ENCODE measurements at places on chromosomes 5 and 9.

DNA sequence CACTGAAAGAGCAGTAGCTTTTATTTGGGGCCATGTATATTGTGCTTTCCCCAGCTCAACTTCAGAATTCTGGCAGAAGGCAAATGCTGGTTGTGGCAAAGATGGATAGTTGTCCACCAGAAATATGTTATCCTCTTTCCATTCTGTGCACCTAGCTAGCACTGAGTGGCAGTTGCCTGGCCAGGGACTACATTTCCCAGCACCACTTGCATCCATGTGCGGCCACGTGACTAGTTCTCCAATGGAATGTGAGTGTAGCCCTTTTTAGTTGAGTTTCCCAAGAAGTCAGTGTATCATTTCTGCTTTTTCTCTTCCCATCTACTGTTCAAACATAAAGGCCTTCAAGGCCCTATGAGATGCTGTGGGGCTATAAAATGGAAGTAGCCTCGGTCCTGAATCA lies 354.0 kb upstream of the CLINT1 start:
- peak; percentile 21 for DNase-seq

DNA sequence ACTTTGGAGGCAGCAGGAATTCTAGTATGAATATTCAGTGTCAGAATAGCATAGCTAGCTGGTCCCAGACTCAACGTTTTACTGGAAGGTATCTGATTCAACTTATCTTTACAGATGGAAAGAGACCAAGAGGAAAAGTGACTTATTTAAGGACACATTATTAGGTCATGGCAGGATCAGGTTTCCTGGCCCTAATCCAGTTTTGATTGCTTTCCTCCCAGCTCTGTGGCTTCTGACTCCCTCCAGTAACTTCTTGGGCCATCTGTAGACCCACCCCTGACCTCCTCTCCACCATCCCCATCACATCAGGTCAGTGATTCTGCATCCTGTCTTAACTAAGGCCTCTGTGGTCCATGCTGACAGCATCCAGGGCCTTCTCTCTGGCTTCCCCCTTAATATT lies 38.4 kb downstream of the SH3TC2 start:
- DNase-seq, result peak; percentile 33

DNA sequence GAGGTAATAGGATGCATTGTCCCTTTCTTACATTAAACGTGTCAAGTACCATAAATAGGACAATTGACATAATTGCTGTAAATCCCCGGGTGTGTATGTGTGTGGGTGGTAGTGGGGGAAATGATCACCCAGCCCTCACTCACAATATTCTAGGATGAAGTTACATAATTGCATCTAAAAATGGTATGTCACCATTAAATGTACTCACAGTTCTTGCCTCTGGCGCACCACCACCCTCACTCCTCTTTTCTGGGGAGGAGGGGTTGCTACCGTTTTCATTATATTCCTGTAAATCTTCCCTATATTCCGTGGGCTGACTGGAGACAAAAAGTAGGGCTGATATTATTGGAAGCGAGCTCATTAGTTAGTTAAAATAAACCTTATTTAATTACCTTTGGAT lies 563.8 kb downstream of the TLR4 start:
- no peak for DNase-seq

- DNase-seq, result peak; percentile 71
These were observed 215.6 kb downstream of the ACTL7B start for GRCh38 chr9:108640230-108640629.

DNA sequence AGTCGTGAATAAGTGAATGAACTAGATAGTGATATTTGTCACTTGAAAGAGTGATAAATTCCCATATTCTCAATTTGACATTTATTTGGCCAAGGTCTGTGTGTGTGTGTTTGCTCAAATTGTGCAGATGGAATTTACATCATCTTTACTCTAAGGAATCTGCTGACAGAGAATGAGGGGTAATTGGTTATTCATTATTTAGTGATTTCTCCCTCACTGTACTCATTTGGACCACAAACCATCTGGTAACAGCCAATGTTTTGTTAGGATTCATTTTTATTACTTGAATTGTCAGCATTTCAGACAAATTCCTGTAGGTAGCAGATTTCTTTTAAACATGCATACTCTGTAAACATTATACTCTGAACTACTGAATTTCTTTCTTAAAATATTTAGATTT lies 15.6 kb downstream of the VCAN start:
- no peak for DNase-seq

- no peak for DNase-seq
These were observed 3.5 kb upstream of the PCDH12 start for GRCh38 chr5:141961466-141961865.

DNA sequence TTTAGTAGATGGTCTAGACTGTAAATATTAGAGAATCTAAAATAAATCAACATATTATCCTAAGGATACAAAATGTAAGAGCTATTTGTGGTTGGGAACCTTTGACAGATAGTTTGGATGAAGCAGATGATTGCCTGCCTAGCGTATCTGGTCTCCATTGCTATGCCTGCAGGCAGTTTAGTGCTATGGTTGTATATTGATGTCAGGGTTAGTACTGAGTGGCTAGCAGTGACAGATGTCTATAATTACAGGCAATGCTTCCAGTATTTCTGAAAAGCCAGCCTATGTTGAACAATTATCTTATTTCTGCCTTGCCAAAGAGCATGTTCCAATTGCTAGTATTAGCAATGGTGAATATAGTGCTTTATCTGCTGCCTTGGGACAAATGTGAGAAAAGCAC lies 151.3 kb upstream of the TLX3 start:
- DNase-seq, result no peak

DNA sequence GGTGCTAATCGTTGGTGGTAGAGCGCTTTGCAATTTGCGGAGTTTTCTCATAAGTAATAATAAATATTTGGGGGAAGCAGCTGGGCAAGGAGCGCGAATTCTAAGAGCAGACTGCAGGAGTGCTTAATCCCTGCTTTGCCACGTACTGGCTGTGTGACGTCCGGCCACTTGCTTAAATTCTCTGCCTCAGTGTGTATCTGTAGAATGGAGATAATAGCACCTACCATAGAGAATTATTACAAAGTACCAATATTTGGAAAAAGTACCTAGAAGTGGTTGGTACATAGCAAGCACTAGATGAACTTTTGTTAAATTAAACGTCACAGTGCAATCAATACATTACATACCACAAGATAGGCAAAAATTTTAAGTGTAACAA lies 598 bp upstream of the TMED7 start:
- DNase-seq, result peak; percentile 74

DNA sequence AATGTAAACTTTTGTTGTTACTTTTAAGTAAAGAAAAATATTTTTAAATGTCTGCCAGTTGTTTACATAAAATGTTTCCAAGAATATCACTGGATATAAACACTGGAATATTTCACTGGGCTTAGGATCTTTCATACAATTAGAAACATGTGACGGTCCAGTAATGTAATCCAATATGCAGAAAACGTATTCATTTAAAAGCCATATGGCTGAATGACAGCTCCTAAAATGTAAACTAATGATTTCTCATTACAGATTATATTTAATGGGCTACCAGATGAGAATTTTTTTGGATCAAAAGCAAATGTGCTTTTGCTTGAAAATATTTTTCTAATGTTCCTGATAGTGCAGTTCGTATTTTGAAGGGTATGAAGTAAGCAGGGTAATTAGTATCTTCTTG lies 124.3 kb downstream of the TTC39B start:
- DNase-seq, result no peak

DNA sequence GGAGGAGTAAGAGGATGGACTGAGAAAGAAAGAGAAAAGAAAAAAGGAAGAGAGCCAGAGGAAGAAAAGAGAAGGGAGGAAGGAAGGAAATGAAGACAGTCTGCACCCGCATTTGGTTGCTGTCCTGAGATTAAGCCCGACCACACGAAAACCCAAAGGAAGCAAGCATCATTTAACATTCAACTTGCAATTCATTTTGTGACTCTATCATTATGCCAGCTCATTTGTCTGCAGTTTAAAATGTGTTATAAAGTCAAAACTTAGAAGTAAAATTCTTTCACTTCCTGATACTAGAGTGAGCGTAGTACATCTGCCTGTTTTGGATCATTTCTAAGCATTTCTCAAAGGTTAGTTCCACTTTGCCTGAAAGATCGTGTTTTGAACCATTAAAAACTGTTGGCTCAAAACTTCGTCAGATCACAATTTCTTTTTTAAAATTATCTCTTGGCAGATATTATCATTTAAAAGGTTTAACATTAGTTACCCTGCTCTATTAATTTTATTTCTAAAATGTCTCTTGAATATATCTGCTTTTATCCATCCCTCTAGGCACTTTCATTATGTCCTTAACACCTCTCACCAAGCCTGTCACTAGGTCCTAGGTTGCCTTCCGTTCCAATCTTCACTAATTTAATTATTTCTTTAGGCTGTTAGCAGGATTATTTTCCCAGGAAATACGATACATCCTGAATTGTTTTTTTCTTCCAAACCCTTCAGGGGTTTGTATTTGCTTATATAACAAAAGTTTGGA lies 240.9 kb downstream of the TLE4 start:
- peak; percentile 18 for DNase-seq

- no peak for DNase-seq
These were observed 715 bp upstream of the OR1J4 start for GRCh38 chr9:122518226-122518625.

- DNase-seq, result no peak
These were observed 8.5 kb downstream of the GGTA1 start for GRCh38 chr9:121491111-121491510.

GRCh38 chr5:23332650-23333251 lies 174.7 kb upstream of the PRDM9 start:
- peak; percentile 20 for DNase-seq

GRCh38 chr5:17272111-17272510 lies 54.7 kb downstream of the BASP1 start:
- no peak for DNase-seq

GRCh38 chr5:178385496-178385890 lies 152.9 kb upstream of the PHYKPL start:
- peak; percentile 10 for DNase-seq

- DNase-seq, result no peak
These were observed 40.3 kb upstream of the HSPA9 start for GRCh38 chr5:138615461-138615860.

- DNase-seq, result no peak
These were observed 11.9 kb downstream of the TMC1 start for GRCh38 chr9:72533322-72533721.

- DNase-seq, result peak; percentile 7
These were observed 54.6 kb downstream of the SUSD1 start for GRCh38 chr9:112120439-112120925.

DNA sequence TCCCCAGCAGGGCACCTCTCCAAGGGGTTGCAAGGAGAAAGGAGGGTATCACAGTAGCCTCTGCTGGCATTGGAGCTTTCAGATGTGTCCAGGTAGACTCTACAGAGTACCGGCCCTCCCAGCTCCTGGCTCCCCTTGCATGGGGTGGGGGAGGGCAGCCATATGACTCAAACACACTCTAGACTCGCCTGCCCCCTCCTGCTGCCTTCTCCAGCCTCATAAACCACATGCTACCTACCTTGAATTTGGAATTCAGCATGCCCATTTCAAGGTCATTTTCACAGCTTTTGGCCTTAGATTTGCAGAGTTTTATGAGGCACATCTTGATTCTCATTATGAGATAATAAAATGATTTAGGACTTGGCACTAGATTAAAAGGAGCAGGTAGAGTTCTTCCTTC lies 32.8 kb upstream of the SMIM32 start:
- no peak for DNase-seq

DNA sequence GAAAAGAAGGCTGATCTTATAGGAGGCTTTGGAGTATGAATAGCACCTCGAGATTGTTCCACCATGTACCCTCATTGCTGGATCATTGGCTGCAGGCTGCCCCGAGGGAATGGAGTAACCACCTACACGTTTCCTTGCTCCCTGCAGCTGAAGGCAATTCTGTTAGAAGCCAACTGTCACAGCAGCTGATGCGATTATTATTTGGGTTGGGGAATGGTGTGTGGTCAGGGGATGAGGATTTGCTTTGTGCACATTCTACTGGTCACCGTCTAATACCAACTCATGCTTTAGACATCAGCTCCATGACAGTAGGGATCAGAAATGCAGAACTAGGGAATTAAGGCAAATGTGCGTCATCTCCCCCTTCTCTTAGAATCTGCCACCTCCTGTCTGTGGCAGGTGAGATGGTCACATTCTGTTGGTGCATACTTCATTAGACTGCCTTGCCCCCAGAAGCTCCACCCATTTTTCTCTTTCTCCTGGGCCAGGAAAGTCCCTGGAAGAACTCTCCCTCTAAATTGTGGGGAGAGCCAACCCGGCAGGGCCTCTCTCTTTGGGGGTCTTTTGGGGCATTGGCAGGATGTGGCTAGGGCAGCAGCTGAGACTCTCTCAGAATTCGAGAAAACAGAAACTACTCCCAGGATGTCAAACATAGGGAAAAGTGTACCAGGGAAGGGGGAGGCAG lies 32.8 kb downstream of the NEUROG1 start:
- no peak for DNase-seq

GRCh38 chr9:2453701-2454100 lies 167.9 kb upstream of the VLDLR start:
- no peak for DNase-seq

DNA sequence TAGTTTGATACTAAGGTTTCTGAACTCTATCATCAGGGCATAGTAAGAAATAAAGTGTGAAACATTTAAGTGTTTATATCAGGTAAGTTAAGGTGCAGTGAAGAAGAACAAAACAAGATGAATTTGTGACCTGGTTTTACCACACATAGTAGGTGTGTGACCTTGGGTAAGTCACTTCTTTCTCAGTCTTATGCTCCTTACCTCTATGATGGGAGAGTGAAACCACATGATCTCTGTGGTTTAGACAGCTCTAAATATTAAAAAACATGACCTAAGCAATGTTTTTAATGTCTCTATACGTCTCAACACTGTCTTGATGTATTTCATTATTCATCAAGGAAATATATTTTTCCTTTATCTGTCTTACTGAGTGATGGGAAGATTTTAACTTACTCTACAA lies 629.6 kb upstream of the DMAC1 start:
- no peak for DNase-seq

- DNase-seq, result peak; percentile 38
These were observed at the start of gene HAND1 for GRCh38 chr5:154478224-154478565. Gene HAND1, minus strand, starts transcription at chr5:154478227. Its CDS starts 219 bp downstream, at chr5:154478008.

DNA sequence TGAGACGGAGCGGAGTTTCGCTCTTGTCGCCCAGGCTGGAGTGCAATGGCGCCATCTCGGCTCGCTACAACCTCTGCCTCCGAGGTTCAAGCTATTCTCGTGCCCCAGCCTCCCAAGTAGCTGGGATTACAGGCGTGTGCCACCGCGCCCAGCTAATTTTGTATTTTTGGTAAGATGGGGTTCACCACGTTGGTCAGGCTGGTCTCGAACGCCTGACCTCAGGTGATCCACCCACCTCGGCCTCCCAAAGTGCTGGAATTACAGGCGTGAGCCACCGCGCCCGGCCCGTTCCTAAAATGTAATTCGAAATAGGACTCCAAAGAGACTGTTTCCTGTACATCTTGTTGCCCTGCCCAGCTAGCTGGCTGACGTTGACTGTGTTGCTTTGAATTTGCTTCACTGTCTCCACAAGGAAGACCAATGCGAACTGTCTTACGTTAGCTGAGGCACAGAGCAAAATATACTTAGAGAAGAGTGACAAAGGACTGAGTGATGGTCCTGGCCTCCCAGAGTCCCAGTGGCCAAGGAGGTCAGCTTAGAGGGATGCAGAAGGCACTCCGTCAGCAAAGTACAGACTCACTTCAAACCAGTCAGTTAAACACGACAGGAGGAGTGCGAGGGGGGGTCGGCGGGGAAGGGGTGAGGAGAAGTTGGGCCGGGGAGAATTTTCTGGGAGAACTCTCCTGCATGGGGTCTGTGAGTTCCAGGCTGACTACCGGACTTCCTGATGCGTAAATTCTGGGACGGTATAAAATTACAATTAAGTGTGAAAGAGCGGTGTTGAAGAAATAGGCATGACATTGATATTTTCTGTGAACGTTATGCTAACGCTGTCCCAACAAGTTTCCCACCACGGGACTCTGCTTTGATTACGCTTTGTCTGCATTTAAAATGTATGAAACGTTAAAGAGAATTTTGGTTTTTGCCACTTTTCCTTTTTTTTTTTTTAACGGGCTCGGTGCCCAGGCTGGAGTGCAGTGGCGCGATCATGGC lies 6.8 kb upstream of the TRIM41 start:
- DNase-seq, result no peak
